ENCODE measurements at places on chromosomes 16 and 17.

GRCh38 chr17:44216173-44216572 is 3.3 kb downstream of the UBTF start:
- peak; percentile 71 for DNase-seq

DNA sequence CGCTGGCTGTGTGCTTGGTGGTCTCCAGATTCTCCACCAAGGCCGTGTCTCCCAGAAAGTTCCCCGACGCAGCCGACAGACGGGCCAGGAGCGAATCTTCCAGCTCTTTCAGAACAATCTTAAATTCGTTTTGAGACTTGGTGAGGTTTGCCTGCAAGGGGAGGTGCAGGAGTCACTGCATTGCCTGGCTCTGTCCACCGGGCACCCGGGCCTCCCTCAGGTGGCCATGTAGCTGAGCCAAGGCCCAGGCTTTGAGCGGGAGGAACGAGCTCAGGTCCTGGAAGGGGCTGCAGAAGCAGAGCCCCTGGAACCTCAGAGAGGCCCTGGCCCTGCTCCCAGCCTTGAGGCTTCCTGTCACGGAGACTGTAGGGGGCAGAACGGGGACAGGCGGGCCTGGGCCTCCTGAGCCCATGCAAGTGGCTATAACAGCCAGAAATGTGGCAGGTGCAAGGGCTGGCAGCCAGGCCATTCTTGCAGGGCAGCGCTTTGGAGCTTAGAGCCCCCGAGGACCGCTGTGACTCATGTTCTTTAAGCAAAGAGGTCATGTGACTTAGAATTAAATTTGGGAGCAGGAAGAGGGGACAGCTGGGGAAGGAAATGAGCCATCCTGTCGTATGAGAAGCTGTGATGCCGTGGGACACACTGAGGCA is 72.4 kb downstream of the PGS1 start:
- no peak for DNase-seq

- DNase-seq: no peak
Measured at GRCh38 chr16:79625738-79626137, 25.2 kb upstream of the MAF start.

DNA sequence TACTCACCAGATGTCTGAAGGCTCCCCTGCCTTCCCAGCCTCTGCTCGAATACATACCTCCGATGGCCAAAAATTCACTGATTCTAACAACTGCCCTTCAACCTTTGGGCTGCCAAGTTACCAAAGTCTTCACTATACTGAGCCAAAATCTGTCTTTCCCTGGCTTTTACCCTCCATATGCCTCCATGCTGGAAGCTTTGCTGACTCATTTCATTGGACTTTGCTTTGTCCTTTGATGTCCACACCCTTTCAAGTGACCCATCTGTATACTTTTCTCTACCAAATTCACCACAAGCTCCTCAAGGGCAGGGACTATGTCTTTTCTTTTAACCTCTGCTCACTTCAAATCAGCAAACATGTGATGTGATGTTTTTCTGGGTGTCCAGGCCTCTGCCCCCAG is 21.0 kb upstream of the MTMR4 start:
- DNase-seq: no peak

DNA sequence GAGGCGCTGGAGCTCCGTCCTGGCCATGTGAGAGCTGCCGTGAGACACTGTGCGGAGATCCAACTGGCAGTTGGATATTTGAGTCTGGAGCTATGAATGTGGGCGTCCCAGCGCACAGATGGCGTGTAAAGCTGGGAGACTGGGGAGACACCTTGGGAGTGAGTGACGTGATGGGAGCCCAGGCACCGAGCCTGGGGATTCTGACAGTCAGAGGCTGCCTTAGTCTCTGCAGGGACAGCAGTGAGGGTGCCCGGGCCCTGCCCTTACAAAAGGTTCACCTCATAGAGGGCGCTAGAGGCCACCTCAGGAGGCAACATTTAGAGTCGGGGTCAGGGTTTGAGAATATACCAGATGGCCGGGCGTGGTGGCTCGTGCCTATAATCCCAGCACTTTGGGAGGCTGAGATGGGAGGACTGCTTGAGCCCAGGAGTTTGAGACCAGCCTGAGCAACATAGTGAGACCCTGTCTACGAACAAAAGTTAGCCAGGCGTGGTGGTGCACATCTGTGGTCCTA is 194.1 kb upstream of the GSE1 start:
- DNase-seq: no peak

DNA sequence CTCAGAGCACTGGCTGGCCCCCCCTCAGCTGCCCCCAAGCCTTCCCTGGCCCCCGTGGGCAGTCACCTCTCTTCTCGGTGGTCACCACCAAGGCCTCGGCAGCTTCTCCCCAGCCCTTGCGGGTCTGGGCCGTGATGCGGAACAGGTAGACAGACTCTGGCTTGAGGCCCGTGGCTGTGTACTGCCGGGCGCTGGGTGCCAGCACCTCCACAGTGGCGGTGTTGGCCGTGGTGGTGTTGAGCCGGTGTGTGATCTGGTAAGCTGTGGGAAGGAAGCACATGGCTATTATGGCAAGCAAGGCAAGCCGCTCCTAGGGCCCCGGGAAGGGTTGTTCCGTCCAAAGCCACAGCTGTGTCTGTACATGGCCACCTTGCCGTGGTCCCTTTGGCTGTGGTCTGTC is 78.4 kb upstream of the CDC42EP4 start:
- DNase-seq: no peak

- DNase-seq: no peak
Measured at GRCh38 chr16:84383106-84383505, 14.8 kb downstream of the ATP2C2 start.

GRCh38 chr17:34371405-34372100 is 8.5 kb upstream of the CCL1 start:
- no peak for DNase-seq

DNA sequence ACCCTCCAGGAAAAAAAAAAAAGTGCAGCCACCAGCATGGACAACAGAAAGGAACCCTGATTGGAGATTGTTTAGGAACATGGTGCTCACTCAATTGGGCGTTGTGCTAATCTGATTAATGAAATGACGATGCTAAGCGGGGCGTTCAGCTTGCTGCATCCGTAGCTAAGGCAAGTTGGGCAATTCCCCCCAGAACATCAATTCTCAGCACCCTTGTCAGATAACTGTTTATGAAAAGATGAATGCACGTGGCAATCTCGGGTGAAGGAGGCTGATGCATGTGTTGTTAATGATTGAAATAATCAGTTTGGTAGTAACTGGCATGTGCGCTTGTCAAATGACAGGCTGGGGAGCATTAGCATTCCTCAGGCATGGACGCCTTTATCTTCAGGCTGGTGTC is 57.0 kb downstream of the HS3ST3A1 start:
- DNase-seq: no peak

GRCh38 chr17:73317513-73318426 is 6.0 kb upstream of the CDC42EP4 start:
- DNase-seq: no peak

DNA sequence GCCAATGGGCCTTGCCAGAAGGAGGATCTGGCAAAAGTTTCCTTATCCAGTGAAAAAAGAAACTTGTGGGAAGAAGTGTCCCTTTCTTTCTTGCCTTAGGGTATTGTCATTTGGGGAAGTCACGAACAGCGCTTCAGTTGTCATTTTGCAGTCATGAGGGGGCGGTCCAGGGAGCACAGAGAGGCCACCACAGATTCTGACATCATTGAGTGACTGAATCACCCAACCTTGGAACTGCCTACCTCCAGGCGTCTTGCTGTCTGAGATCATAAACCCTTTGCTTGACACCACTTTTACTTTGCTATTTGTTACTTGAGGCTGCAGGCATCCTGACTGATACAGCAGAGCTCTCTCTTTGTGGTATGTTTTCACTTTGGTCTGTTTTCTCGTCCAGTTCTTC is 3.1 kb upstream of the WSCD1 start:
- DNase-seq: no peak

- no peak for DNase-seq
Measured at GRCh38 chr17:38455288-38455915, 27.1 kb downstream of the ARHGAP23 start.

DNA sequence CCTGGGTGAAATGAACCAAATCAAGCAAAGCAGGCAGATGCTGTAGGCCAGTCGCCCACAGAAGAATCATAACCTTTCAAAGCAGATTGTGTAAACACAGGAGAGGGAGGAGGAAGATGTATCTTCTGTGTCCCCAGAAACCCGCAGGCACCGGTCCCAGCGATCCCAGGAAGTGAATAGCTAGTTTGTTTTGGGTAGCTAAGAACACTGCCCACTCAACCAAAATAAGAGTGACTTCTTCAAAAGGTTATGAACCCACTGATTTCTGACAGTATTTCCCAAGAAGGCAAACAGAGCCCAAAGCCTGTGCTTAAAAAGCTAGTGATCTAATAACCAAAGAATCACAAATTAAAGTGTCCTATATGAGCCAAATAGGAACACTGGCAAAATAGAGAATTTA is 67.8 kb downstream of the GRIN2A start:
- DNase-seq: no peak

DNA sequence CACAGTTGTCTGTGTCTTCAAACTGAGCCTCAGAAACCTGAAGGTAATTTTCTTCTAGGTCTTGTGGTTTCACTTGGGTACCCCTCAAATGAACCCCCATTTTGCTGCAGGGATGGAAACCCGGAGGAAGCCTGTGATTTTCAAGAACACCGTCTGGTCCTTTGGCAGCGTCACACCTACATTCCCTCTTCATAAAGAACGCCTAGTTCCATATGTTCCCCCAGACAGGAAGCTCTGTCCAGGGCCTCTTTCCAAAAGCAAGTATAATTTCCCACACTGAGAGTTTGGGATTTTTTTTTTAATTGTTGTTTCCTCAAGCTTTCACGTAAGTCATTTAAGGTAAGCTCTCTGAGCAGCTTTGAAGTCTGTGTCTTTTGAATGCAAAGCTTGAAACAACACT is 515.0 kb downstream of the TMEM114 start:
- DNase-seq: no peak

GRCh38 chr16:69520800-69521602 is 44.8 kb upstream of the NFAT5 start:
- DNase-seq: peak; percentile 65

DNA sequence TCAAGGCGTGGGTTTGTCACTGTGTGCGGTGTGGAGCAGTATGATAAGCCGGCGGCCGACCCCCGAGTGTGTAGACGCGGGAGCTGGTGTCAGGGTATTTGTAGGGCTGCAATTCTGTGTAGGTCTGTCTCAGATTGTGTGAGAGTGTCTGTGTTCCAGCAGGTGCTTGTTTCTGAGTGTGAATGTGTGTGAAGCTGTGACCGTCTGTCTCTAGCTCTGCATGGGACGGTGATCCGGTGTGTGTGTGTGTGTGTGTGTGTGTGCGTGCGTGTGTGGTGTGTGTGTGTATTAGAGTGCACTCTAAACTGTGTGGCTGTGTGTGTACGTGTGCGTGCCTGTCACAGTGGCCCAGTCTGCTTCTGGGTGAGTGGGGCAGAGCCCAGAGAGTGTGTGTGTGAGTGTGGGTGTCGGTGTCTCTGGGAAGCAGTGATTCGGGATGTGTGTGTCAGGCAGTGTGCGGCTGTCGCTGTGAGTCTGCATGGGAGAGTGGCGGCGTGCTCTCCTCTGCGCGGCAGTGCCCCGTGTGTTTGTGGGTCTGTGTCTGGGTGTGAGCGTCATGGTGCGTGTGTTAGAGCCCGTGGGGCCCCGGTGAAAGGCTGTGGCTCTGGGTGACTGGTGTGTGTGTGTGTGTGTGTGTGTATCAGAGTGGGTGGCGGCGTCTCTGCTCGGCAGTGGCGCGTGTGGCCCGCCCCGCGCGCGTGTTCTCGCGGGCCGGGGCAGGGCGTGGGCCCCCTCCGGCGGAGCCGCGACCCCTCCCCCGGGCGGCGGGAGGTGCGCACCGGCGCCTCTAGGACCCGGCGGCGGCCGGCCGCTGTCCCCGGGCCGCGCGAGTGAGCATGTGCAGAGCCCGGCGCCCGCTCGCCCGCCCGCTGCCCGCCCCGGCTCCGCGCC is at the start of gene WSCD1:
Gene WSCD1, plus strand, starts transcription at position 841 of the 891 bp plus-strand sequence. CDS start 10,280 bp downstream, outside the sequence.
- DNase-seq: no peak

- no peak for DNase-seq
Measured at GRCh38 chr16:56764835-56765234, 34.9 kb downstream of the NUP93 start.

DNA sequence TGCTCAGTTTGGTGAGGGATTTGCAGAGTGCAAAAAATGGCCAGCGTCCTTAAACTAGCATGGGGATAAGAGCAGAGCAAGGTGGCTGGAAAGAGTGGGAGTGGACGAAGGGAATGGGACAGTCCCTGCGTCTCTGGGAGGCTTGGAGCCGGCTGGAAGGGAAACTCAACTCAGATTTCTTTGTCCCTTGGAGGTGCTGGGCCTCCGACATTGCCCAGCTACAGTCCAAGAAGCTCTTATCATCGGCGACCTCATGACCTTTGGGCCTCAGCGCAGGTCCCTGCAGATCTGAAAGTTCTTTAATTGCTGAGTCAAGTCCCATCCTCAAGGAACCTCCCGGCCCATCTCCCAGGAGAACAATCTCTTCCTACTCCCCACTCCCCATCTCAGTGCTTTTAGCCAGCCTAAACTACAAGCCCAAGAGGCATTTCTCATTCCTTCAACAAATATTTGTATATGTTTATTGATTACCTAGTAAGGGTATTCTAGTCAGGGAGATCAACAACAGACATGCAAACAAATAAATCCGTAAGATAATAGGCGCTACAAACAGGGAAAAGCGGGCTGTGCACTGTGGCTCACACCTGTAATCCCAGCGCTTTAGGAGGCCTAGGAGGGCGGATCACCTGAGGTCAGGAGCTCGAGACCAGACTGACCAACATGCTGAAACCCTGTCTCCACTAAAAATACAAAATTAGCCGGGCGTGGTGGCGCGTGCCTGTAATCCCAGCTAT is 985 bp upstream of the TMEM107 start:
- no peak for DNase-seq

DNA sequence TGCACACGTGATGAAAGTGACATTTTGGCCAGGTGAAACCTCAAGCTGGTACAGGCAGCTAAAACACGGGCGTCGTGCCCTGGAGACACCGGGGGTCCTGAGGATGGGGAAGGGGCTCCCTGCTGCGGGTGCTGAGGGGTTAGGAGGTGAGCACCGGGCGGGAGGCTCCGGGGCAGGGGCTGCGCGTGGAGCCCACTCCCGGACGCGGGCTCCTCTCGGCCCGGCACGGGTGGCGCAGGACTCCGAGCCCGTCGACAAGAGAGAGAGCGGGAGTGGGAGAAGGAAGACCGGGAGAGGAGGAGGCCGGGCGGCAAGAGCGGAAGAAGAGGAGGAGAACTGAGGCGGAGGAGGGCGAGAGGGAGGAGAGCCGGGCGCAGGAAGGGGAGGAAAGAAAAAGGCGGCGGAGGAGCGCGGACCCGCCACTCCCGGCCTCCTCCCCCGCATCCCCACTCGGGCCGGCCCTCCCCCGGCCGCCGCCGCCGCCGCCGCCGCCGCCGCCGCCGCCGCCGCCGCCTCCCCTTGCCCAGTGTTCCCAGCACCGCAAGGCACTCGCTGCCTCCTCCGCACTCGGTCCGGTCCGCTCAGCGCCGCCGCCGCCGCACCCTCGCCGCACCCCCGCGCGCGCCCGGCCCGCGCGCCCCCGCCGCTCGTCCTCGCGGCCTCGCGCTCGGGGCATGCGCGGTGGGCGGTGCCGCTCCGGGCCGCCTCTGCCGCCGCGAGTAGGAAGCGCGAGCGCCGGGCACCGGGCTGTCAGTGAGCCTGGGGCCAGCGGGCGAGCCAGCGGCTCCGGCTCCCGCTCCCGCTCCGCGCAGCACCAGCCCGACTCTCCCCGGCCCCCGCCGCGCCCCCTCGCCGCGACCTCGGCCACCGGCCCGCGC is at the start of gene PRKCA:
Gene PRKCA, plus strand, starts transcription at position 750 of the 878 bp plus-strand sequence.
- no peak for DNase-seq
